ENCODE measurements at places on chromosomes 7 and 10. TPM values are rescaled to one million over a fixed set of nuclear protein-coding genes. Genes with fewer than 3 reads are reported as not detected.

The COG5 gene
- total RNA-seq, result 49.7 TPM

The SEMA3D gene
- total RNA-seq, result 0.75 TPM

The BCAP29 gene
- 125 TPM for total RNA-seq

The CALY gene
- not detected for total RNA-seq

The GPR146 gene
- total RNA-seq, result 43.8 TPM

The ASB15 gene
- total RNA-seq, result 14.5 TPM

The ITGA8 gene
- total RNA-seq, result 5.8 TPM

The NODAL gene
- total RNA-seq, result not detected

The HKDC1 gene
- total RNA-seq, result not detected

- H3K27me3 ChIP-seq, result no peaks in the 10 kb centered on the region
- H3K27ac ChIP-seq, result no peak overlapping the region
- H3K4me3 ChIP-seq, result no peak overlapping the region
- no peaks in the 10 kb centered on the region for H3K36me3 ChIP-seq
- no peak for DNase-seq
Observed at GRCh38 chr7:21967598-21968003, 21.9 kb upstream of the CDCA7L start.

DNA sequence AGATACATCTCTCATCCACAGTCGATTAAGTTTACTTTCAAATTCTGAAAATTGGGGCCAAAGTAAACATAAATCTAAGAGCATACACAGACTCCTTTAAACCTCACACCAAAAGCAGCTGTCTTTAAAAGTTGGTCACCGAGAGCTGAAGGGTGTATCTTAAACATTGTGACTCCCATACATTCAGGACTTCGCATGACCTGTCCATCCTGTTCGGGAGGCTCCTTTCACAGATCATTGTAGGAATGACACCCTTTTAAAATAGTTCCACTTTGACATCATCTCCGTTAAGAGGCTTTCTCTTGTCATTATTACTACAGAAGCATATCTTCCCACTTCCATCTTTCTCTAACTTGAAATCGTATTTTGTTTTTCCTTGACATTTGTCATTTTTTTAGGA lies 440.0 kb downstream of the DNAJB9 start:
- no peak overlapping the region for H3K27ac ChIP-seq
- no peak for DNase-seq
- H3K4me3 ChIP-seq, result no peak overlapping the region
- H3K27me3 ChIP-seq, result no peaks in the 10 kb centered on the region
- no peaks in the 10 kb centered on the region for H3K36me3 ChIP-seq

GRCh38 chr7:7820409-7820808 lies 102.0 kb upstream of the RPA3 start:
- H3K4me3 ChIP-seq, result no peak overlapping the region
- H3K36me3 ChIP-seq, result no peaks in the 10 kb centered on the region
- no peak overlapping the region for H3K27ac ChIP-seq
- DNase-seq, result no peak

GRCh38 chr10:124003070-124003419 lies 90.4 kb downstream of the CHST15 start:
- DNase-seq, result no peak
- H3K4me1 ChIP-seq, result no peaks in the 10 kb centered on the region
- H3K4me3 ChIP-seq, result no peak overlapping the region
- no peaks in the 10 kb centered on the region for H3K27me3 ChIP-seq
- no peaks in the 10 kb centered on the region for H3K36me3 ChIP-seq

DNA sequence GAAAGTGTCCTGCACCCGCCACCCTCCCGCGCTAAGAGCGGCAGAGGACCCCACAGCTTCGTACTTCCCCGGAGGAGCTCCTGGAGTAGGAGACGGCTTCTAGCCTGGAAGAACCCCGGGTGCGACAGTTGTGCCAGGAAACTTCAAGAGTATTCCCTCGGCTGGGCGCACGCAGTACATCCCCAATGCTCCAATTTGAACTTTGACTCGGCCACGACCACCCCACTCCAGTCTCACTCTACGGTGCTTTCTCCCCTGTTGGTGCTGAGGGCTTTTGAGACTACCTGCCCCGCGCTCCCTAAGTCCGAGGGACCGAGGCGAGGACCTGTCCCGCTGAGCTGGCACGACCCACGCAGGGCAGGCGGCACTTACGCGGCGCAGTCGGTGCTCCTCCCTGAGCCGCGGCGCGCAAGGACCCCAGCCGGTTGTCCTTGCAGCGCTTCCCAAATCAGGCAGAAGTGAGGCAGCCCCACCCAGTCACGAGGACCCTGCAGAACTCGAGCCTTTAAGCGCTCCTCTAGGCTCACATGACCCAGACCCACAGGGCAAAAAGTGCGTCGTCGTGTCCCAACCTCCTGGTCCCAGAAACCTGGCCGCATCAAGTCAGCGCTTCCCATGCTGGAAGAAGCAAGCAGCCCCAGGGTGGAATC lies at the start of gene CPVL:
Gene CPVL, minus strand, starts transcription at position 481 of the 650 bp plus-strand sequence. CDS start 25,476 bp downstream, outside the sequence.
- no peaks in the 10 kb centered on the region for H3K36me3 ChIP-seq
- peak within 1 kb of the TSS; percentile 72 for H3K27ac ChIP-seq
- peak within 1 kb of the TSS; percentile 54 for H3K4me3 ChIP-seq
- DNase-seq, result peak; percentile 74
- peaks cover 13% of the 10 kb centered on the region for H3K4me1 ChIP-seq
- no peaks in the 10 kb centered on the region for H3K27me3 ChIP-seq

DNA sequence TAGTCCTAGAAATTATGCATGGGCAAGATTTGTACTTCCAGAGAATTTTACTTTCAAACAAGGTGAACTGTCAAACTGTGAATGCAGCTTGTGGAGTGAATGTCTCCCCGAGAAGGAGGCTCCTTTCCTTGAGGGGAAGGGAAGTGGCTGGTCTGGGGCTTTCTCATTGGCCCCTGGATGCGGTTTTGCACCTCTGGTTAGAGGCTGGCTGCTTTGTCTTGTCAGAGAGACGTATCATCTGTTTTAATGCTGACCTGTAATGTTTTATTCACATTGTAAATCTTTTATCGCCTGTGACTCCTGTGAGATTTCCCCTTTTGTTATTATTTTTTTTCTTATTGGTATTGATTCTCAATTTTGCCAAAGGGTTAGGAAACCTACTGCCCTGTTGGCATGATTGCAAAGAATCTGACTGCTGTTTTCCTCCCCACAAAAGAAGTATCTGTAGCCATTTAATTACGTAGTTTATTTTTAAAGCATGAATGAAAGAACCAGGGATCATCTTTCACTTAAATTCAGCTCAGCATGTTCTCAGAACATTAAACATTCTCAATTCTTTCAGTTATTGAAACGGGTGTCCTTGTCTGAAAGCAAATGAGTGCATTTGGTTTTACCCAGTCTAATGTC lies 238.3 kb upstream of the NFE2L3 start:
- H3K4me3 ChIP-seq, result no peak overlapping the region
- H3K36me3 ChIP-seq, result no peaks in the 10 kb centered on the region
- no peak for DNase-seq
- H3K4me1 ChIP-seq, result no peaks in the 10 kb centered on the region
- no peak overlapping the region for H3K27ac ChIP-seq
- no peaks in the 10 kb centered on the region for H3K27me3 ChIP-seq

DNA sequence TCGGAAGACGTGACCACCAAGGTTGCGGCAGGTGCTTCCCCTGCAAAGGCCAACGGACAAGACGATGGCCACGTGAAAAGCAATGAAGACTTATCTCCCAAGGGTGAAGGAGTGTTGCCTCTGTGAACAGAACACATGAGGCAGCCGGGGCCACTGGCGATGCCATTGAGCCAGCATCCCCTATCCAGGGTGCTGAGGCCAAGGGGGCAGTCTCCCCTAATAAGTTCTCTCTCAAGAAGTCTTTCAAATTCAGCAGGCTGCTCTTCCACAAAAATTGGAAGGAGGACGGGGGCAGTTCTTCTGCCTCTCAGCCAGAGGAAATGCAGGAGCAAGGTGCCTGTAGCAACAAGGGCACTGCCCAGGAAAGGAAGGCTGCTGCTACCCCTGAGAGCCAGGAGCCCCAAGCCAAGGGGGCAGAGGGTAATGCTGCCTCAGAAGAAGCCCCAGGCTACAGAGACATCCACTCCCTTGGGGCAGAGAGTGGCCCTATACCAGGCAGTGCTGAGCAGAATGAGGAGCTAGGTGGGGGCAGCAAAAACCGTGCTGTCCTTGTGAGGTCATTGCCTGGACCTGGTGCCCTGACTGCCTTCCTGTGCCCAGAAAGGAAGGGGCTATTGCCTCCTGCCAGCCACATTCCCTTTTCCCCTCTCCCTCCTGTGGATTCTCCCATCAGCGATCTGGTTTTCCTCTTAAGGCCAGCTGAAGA lies 17.3 kb downstream of the NT5C2 start:
- no peaks in the 10 kb centered on the region for H3K27me3 ChIP-seq
- DNase-seq, result no peak
- H3K4me3 ChIP-seq, result no peak overlapping the region
- no peak overlapping the region for H3K27ac ChIP-seq

DNA sequence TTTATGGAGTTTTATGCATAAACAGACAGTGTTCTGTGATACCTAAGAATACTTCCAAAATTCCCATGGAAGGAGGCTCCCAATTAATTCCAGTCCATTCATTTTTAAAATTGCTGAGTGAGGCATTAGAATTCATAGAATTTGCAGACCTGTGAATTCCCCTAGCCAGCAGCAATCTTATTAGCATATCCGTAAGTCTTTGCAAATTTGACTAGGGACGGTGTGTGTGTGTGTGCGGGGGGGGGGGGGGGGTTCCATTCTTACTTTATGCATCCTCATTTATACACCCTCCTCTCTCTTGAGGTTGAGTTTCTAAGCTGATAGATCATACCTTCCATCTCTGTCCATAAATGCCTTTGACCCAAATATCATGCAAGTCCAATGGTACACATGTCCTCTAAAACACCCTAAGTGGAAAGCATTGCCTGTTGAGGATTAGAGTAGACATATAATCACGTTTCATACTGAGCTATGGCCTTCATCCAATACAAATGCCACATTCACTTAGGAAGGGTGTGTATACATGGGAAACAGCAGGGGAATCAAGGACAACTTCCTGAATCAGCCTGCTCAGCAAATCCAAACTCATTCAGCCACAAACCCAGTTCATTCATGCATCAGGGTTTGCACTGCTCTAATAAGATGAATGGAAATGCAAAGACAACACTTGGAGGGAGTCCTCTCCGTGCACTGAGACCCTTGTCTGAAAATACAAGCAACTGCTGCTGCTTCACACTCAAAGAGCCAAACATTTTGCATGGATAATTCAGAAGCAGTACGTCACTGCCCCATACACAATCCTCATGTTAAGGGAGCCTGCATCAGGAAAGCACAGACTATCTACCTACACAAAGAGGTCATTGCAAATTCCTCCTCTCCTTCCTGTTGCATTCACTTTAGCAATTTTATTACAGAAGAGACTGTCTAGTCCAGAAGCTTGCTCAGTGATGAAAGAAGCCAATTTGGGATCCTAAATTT lies 350.8 kb downstream of the KCNMA1 start:
- no peak for DNase-seq
- H3K4me3 ChIP-seq, result no peak overlapping the region
- no peaks in the 10 kb centered on the region for H3K27me3 ChIP-seq
- no peaks in the 10 kb centered on the region for H3K36me3 ChIP-seq

GRCh38 chr7:40866601-40867000 lies 731.8 kb downstream of the SUGCT start:
- H3K4me1 ChIP-seq, result no peaks in the 10 kb centered on the region
- no peak overlapping the region for H3K27ac ChIP-seq
- H3K4me3 ChIP-seq, result no peak overlapping the region
- DNase-seq, result no peak
- no peaks in the 10 kb centered on the region for H3K36me3 ChIP-seq

DNA sequence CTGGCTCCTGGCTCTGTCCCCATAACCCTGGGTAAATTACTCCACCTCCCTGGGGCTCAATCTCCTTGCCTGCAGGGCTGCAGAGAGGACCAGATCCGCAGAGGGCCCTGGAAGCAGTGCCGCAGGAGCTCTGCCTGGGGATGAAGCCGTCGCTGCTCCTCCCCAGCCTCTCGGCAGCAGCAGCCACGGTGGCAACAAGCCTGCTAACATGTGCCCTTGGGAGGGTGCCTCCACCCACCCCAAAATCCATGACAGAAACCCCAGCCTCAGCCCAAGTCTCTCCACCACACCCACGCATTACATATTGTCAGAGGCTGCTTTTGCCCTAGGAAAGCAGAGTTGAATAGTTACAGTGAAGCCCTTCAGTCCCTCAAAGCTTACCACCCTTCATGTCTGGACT lies 486.4 kb upstream of the FOXK1 start:
- no peaks in the 10 kb centered on the region for H3K36me3 ChIP-seq
- H3K4me3 ChIP-seq, result no peak overlapping the region
- H3K27me3 ChIP-seq, result no peaks in the 10 kb centered on the region
- no peaks in the 10 kb centered on the region for H3K4me1 ChIP-seq
- no peak overlapping the region for H3K27ac ChIP-seq
- DNase-seq, result no peak

DNA sequence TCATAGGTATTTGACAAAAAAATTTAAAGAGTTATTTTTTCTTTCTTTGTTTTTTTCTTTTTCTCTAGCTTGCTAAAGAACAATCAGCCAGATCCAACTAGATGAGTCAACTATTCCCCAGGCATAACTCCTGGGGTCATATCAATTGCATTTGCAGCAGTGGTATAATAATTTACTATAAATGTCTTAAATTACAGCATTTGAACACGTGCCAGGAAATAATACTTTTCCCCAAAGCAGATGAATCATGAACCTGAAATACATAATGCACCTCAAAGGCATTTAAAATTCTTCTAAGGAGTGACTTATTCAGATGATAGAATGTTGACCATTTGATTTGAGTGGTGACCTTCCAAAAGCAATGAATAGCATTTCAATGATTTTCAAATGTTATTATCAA lies 190.1 kb downstream of the LRRTM3 start:
- H3K4me3 ChIP-seq, result no peak overlapping the region
- H3K36me3 ChIP-seq, result no peaks in the 10 kb centered on the region
- no peak for DNase-seq

GRCh38 chr10:59589796-59590195 lies 119.9 kb downstream of the SLC16A9 start:
- H3K4me1 ChIP-seq, result no peaks in the 10 kb centered on the region
- H3K27ac ChIP-seq, result no peak overlapping the region
- H3K4me3 ChIP-seq, result no peak overlapping the region
- no peak for DNase-seq
- H3K36me3 ChIP-seq, result no peaks in the 10 kb centered on the region
- no peaks in the 10 kb centered on the region for H3K27me3 ChIP-seq

- H3K36me3 ChIP-seq, result no peaks in the 10 kb centered on the region
- H3K4me1 ChIP-seq, result no peaks in the 10 kb centered on the region
- H3K27ac ChIP-seq, result no peak overlapping the region
- H3K27me3 ChIP-seq, result no peaks in the 10 kb centered on the region
- no peak for DNase-seq
- H3K4me3 ChIP-seq, result no peak overlapping the region
Observed at GRCh38 chr10:117892681-117893220, 154.0 kb downstream of the RAB11FIP2 start.

DNA sequence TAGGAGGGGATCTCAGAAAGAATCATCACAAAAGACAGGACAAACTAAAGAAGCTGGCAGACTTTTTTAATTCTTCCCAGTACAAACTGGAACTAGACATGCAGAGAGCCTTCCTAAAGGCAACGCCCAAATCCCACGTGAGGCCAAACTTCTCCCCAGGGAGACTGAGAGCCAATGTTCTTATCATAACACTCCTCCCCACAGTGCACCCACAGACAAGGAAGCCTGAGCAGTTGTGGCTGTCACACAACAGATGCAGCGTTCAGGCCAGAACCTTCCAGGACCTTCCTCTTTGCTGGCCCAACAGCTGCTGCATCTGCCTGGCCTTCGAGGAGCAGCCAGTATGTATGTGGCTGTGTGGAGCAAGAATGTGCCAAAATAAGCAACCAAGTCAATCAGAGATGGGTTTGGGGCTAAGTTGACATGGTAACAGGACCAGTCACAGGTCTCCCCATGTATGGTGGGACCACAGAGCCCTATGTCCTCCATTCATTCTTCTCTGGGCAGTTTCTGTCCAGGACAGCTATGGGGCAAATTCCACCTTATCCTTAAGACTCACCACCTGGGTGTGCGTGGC lies 34.9 kb downstream of the SRPK2 start:
- no peaks in the 10 kb centered on the region for H3K27me3 ChIP-seq
- peak overlapping the region; percentile 2 for H3K27ac ChIP-seq
- H3K4me3 ChIP-seq, result no peak overlapping the region

Measured in gastrocnemius medialis (tissue), 4 donors.